Caudate nucleus (tissue), 63 donors: ENCODE measurements at places on chromosomes 3 and 15.
A peak's percentile ranks its signal among the peaks of the same experiment; 100 is the strongest.

GRCh38 chr15:70342554-70343548 is 245.1 kb upstream of the TLE3 start:
- DNase-seq: no peak

GRCh38 chr3:157695103-157695502 is 191.9 kb upstream of the VEPH1 start:
- DNase-seq: no peak

- DNase-seq: no peak
These were observed 365.1 kb upstream of the PLSCR5 start for GRCh38 chr3:146970236-146970635.

DNA sequence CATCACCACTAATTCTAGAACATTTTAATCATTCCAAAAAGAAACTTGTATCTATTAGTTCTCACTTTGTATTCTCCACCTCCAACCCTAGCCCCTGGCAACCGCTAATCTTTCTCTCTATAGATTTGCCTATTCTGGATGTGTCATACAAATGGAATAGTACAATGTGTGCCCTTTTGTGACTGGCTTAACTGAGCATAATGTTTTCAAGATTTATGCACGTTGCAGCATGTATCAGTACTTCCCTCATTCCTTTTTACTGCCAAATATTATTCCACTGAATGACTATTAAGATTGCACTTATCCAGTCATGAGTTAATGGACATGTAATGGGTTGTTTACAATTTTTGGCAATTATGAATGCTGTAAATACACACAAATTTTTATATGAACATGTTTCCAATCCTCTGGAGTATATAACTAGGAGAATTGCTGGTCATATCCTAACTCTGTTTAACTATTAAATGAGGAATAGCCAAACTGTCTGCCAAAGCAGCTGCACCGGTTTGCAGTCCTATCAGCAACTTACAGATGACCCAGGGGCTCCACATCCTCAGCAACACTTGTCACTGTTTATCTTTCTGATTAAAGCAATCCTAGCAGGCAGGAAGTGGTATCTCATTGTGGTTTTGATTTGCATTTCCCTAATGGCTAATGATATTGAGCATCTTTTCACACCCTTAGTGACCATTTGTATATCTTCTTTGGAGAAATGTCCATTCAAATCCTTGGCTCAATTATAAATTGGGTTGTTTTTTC is 42.9 kb downstream of the DCUN1D1 start:
- no peak for DNase-seq

- peak; percentile 67 for DNase-seq
These were observed 44.8 kb downstream of the ANP32A start for GRCh38 chr15:68775671-68776476.
